Stomach (tissue), 19 donors: ENCODE measurements at places on chromosomes 11 and 22.

DNA sequence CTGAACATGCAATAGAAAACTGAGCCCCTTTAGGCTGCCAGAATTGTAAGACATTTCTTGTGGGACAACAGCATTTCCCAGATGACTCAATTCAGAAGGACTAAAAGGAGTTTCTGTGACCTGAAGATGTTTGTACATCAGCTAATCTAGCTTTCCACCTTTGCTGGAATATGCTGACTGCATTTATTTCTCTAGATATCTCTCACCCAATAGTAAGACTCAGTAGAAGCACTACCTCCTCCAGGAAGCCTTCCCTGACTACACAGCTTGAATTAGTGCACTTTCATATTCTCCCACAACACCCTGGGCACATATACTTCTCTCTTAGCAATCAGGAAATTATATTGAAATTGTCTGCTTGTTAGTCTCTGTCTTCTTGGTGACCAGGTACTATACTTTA lies 98.1 kb upstream of the BLID start:
- no peak for DNase-seq

- no peak for DNase-seq
These were observed 295.6 kb downstream of the DDX10 start for GRCh38 chr11:108960501-108960900.

- no peak for DNase-seq
These were observed 102.9 kb upstream of the GAL start for GRCh38 chr11:68581439-68581838.

DNA sequence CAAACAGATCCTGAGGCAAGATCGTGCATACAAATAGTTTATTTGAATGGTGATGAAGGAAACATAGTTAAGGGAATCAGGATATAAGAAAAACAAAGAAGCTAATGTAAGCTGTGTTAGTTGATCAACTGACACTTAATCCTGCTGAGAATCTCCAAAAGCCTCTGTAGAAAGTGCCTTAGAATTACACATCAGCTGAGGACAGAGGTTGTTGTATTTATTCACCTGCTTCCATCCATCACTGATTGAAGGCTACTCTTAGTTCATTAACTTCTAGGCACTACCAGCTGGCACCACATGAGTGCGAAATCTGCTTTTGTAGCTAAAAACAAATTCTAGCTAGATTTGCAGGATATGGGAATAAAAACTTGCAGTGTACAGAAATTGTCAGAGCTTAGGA lies 1082.0 kb upstream of the CNTN5 start:
- DNase-seq: no peak

- DNase-seq: no peak
These were observed 17.1 kb upstream of the BRSK2 start for GRCh38 chr11:1372660-1373059.
